ENCODE measurements at places on chromosomes 16 and 17. TPM values are rescaled to one million over a fixed set of nuclear protein-coding genes. Genes with fewer than 3 reads are reported as not detected.

DOC2A gene
- total RNA-seq, result 2.7 TPM

TMEM238L gene
- total RNA-seq, result not detected

DNAH9 gene
- 3.4 TPM for total RNA-seq

SULT1A3 gene
- total RNA-seq, result 10.4 TPM

RCVRN gene
- 165 TPM for total RNA-seq

PMP22 gene
- 120 TPM for total RNA-seq

OMG gene
- 3.0 TPM for total RNA-seq

CTRB2 gene
- not detected for total RNA-seq

SMIM22 gene
- total RNA-seq, result not detected

KRT34 gene
- not detected for total RNA-seq

MARCHF10 gene
- total RNA-seq, result 0.16 TPM

PTX4 gene
- 1.6 TPM for total RNA-seq

INO80E gene
- total RNA-seq, result 72.5 TPM

RHBDL1 gene
- total RNA-seq, result 4.3 TPM

SNF8 gene
- total RNA-seq, result 64.2 TPM

Data from camera-type eye (tissue), 1 donor.